ENCODE measurements at places on chromosomes 1 and 21. TPM values are rescaled to one million over a fixed set of nuclear protein-coding genes. Genes with fewer than 3 reads are reported as not detected.
A peak's percentile ranks its signal among the peaks of the same experiment; 100 is the strongest.

Gene NENF
- 5.2 TPM for total RNA-seq

Gene GAS5
- total RNA-seq: 281 TPM

- DNase-seq: no peak
- H3K4me3 ChIP-seq: no peak overlapping the region
- H3K27me3 ChIP-seq: peaks cover 5% of the 10 kb centered on the region
- H3K4me1 ChIP-seq: peaks cover 5% of the 10 kb centered on the region
Observed at GRCh38 chr1:212290608-212291007, 5.4 kb downstream of the PPP2R5A start.

GRCh38 chr1:178389441-178389840, 107.3 kb downstream of the CLEC20A start:
- peaks cover 38% of the 10 kb centered on the region for H3K4me1 ChIP-seq
- peaks cover 4% of the 10 kb centered on the region for H3K27me3 ChIP-seq
- no peak for DNase-seq
- H3K27ac ChIP-seq: peak overlapping the region; percentile 20

DNA sequence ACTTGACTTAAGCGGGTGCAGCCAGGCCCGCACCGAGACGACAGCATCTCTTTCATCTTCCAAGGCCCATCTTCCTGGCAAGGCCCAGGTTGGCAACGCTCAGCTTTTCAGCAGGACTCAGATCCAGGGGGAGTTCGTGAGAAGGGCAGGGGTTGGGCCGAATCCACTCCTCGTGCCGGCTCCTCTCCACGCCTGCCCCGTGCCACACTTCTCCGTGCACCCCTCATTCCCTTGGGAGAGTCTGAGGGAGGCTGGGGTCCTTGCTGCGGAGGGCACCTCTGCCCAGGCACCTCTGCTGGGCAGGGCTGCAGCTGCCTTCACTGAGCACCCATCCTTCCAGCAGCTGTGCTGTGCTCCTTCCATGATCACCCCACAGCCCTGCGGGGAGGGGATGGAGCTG, 22.3 kb downstream of the PRDM16 start:
- H3K27ac ChIP-seq: no peak overlapping the region
- H3K4me3 ChIP-seq: no peak overlapping the region
- H3K27me3 ChIP-seq: peaks cover 5% of the 10 kb centered on the region
- peaks cover 2% of the 10 kb centered on the region for H3K4me1 ChIP-seq
- H3K36me3 ChIP-seq: no peaks in the 10 kb centered on the region
- DNase-seq: no peak

GRCh38 chr1:229105109-229105508, 165.8 kb upstream of the RAB4A start:
- no peaks in the 10 kb centered on the region for H3K27me3 ChIP-seq
- peaks cover 7% of the 10 kb centered on the region for H3K4me1 ChIP-seq
- H3K4me3 ChIP-seq: no peak overlapping the region
- DNase-seq: no peak
- no peaks in the 10 kb centered on the region for H3K36me3 ChIP-seq

DNA sequence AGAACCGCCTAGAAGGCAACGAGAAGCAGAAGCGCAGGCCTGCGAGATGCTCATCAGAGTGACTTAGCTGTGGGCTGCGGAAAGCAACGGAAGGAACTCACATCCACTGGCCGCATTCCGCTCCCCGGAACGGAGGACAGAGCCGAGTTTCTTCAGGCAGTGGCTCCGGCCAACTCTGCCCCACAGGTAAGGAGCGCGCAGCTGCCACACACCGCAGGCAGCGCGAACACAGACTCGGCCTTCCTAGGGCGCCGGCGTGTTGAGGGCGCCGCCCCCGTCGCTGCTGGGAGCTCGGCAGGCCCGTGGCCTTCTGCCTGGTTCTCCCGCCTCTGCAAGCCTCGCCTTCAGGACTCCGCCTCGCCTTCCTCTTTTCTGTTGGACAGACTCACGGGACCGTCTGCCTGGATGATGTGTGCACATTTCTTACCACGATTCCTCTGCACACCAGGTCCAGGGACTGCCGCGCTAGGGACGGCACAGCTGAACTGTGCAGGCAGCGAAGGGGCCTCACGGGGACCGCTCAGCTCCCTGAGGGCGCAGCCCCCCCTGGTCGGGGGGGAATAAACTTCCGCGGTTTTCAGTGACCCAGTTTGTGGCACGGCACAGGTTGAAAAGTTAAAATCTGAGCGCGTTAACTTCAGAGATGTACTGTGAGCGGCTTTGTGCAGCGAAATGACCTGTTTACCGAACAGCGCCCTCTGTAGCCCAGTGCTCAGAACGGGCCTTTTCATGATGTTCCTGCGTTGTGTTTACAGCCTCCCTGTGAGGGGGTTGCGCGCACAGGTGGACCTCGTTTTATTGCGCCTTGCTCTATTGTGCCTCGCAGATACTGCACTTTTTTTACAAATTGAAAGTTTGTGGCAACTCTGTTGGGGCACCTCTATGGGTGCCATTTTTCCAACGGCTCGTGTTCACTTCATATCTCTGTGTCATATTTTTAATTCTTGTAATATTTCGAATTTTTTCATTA, 15.8 kb downstream of the TCP10L start:
- H3K27ac ChIP-seq: peak overlapping the region; percentile 31
- peaks cover 23% of the 10 kb centered on the region for H3K36me3 ChIP-seq
- DNase-seq: peak; percentile 83

DNA sequence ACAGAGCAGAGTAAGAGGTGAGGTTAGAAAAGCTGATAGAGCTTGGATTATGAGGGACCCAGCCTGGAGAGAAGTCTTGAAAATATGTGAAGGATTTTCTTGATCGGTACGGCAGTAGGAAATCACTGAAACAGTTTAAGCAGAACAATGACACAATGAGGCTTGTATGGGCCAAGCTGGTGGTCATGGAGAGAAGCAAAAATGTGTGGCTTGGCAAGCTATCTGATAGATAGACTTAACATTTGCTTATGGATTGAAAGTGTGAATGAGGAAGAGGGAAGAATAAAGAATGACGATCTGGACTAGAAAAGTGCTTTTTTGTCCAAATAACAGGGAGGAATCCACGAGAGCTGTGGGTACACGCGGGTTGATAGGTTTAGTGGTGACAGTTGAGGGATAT, 15.4 kb upstream of the XPR1 start:
- no peaks in the 10 kb centered on the region for H3K27me3 ChIP-seq
- DNase-seq: no peak
- peaks cover 1% of the 10 kb centered on the region for H3K4me1 ChIP-seq
- no peak overlapping the region for H3K4me3 ChIP-seq
- H3K27ac ChIP-seq: no peak overlapping the region

Measured in glutamatergic neuron (in vitro differentiated cells).